ENCODE measurements at places on chromosomes 7 and 10. TPM values are rescaled to one million over a fixed set of nuclear protein-coding genes. Genes with fewer than 3 reads are reported as not detected.

Gene MACC1
- 0.08 TPM for polyA plus RNA-seq

Gene TMEM26
- polyA plus RNA-seq, result not detected

Gene LRIT1
- polyA plus RNA-seq, result not detected

Gene LRRC17
- not detected for polyA plus RNA-seq

Gene FERD3L
- not detected for polyA plus RNA-seq

Gene MSMB
- not detected for polyA plus RNA-seq

Gene GDI2
- polyA plus RNA-seq, result 171 TPM

Gene SNX10
- polyA plus RNA-seq, result 30.9 TPM

Gene SPDYE2B
- polyA plus RNA-seq, result 0.28 TPM

Gene SEC31B
- polyA plus RNA-seq, result 2.3 TPM

Gene AMZ1
- 0.08 TPM for polyA plus RNA-seq

Gene CCDC7
- 12.2 TPM for polyA plus RNA-seq

Gene CXCL12
- not detected for polyA plus RNA-seq

Gene CHN2
- 30.4 TPM for polyA plus RNA-seq

Gene ZNF212
- 8.6 TPM for polyA plus RNA-seq

Gene GBF1
- polyA plus RNA-seq, result 21.6 TPM

Gene OR2A42
- not detected for polyA plus RNA-seq

Gene REEP3
- polyA plus RNA-seq, result 7.4 TPM

Gene MRC1
- polyA plus RNA-seq, result not detected

Gene AKR1C2
- not detected for polyA plus RNA-seq

Gene GPNMB
- polyA plus RNA-seq, result not detected

Gene LRRC72
- polyA plus RNA-seq, result not detected

Gene CDC123
- polyA plus RNA-seq, result 97.5 TPM

Gene PRLHR
- not detected for polyA plus RNA-seq

Gene FAM25G
- not detected for polyA plus RNA-seq

Gene PDK4
- polyA plus RNA-seq, result not detected

Gene PDZD7
- 0.23 TPM for polyA plus RNA-seq

Gene SPRN
- polyA plus RNA-seq, result 0.43 TPM

All from CD8-positive, alpha-beta memory T cell (primary cell).